ENCODE measurements at places on chromosomes 2 and 18.

- H3K27me3 ChIP-seq = peaks cover 4% of the 10 kb centered on the region
- peak; percentile 38 for DNase-seq
- H3K4me3 ChIP-seq = no peak overlapping the region
These were observed 9.1 kb downstream of the ITM2C start for GRCh38 chr2:230873661-230874401.

- H3K27ac ChIP-seq = no peak overlapping the region
- H3K4me3 ChIP-seq = no peak overlapping the region
- H3K36me3 ChIP-seq = peaks cover 7% of the 10 kb centered on the region
- peaks cover 43% of the 10 kb centered on the region for H3K4me1 ChIP-seq
These were observed 243.6 kb upstream of the CXCR4 start for GRCh38 chr2:136361521-136361920.

- H3K27ac ChIP-seq = no peak overlapping the region
- H3K4me3 ChIP-seq = no peak overlapping the region
These were observed 5.6 kb upstream of the PUS10 start for GRCh38 chr2:61023670-61024069.

GRCh38 chr18:64994370-64994769, 756.4 kb upstream of the CDH7 start:
- no peak for DNase-seq
- H3K4me1 ChIP-seq = no peaks in the 10 kb centered on the region
- H3K36me3 ChIP-seq = no peaks in the 10 kb centered on the region

DNA sequence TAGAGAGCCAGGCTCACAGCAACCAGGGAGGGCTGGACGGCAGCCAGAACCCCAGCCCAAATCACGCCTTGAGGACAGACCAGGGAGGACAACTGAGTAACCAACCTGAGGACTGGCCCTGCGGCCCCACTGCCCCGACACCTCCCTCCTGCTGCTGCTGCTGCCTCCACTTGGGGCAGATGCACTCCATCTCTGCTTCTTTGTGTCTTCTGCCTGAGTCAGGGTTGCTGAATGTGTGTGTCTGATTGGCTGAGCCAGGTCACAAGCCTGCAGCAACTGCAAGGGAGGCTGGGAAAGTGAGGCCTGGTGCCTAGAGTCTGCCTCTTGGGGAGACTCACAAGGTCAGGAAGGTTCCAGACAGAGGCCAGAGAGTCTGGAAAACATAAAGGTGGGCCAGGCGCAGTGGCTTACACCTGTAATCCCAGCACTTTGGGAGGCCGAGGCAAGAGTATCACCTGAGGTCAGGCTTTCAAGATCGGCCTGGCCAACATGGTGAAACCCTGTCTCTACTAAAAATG, 83.4 kb downstream of the ZFP36L2 start:
- peaks cover 43% of the 10 kb centered on the region for H3K4me1 ChIP-seq
- H3K36me3 ChIP-seq = peaks cover 9% of the 10 kb centered on the region
- peak overlapping the region; percentile 64 for H3K27ac ChIP-seq
- peak; percentile 75 for DNase-seq
- H3K27me3 ChIP-seq = no peaks in the 10 kb centered on the region

DNA sequence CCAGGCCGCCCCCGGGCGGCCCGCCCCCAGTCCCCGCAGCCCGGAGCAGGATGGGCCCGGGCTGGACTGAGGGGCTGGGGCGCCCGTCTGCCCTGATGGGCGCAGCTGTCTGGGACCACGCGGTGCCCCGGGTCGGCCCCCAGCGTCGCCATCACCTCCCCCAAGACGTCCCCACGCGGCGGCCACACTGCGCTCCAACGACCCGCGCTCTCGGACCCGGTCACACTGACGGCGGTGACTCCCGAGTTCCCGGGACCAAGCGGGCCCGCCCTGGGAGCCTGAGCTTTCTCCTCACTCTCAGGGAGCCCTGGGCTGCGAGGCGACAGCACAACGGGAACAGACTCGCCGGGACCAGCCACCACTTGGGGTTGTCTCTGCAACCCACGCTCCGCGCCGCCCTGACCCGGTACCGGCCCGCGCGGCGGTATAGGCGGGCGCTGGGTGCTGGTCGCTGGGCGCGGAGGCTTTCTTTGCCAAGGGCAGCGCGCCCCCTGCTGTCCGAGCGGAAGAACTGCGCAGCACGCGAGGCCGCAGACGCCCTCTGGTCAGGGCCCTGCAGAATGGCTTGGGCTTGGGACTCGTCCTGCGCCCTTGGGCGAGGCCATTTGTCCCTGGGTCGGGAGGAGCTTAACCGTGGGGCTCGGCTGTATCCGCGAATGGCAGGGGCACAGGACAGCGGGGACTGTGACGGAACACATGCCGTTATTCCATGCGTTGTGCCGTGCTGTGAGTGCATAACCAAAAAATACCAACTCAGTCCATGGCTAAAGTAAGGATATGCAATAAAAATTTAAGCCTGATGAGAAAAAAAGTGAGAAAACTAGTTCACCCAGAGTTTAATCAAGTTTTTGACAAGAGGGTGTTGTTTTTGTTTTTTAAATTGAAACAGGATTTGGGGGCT, 54.8 kb upstream of the ANKRD62 start:
- peak; percentile 80 for DNase-seq
- H3K4me1 ChIP-seq = peaks cover 14% of the 10 kb centered on the region
- H3K27ac ChIP-seq = no peak overlapping the region
- H3K4me3 ChIP-seq = peak overlapping the region; percentile 45
- no peaks in the 10 kb centered on the region for H3K36me3 ChIP-seq

GRCh38 chr2:24083567-24084385, 858 bp downstream of the TP53I3 start:
- H3K4me1 ChIP-seq = peaks cover 19% of the 10 kb centered on the region
- DNase-seq = peak; percentile 76
- H3K4me3 ChIP-seq = peak overlapping the region; percentile 83
- H3K36me3 ChIP-seq = peaks cover 4% of the 10 kb centered on the region
- H3K27ac ChIP-seq = peak overlapping the region; percentile 86
- no peaks in the 10 kb centered on the region for H3K27me3 ChIP-seq

GRCh38 chr2:49111006-49111405, 43.3 kb downstream of the FSHR start:
- no peak overlapping the region for H3K4me3 ChIP-seq
- H3K4me1 ChIP-seq = no peaks in the 10 kb centered on the region
- no peaks in the 10 kb centered on the region for H3K36me3 ChIP-seq
- no peak for DNase-seq
- no peak overlapping the region for H3K27ac ChIP-seq
- no peaks in the 10 kb centered on the region for H3K27me3 ChIP-seq
